G401 (cell line): ENCODE measurements at places on chromosomes 16 and 17.
A peak's percentile ranks its signal among the peaks of the same experiment; 100 is the strongest.

DNA sequence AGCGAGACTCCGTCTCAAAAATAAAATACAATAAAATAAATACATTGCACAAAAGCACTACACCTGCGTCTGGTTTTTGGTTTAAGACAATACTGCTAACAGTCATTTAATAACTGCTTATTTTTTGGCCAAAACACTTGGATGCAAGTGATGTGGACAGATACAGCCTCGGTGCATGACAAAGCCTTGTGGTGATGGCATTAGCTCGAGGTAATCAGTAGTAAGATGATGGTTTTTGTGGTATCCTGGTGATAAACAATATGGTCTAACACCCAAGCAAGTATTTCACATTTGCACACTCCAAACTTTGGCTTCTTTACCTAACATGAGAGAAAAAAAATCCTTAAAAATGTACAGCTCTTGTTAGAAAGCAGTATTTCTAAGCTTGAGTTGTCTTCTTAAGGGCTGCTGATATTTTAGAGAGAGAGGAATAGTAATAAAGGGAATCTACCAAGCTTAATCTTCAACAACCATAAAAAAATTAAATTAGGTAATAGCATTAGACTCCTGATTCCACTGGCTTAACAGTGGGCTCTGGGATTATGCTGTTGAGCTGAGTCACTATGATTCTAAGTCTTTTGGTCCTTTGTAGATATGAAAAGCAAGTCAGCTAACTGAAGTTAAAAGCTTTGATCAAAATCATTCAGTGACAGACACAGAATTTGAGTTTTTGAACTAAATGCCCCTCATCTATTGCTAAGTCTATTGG lies 111.1 kb downstream of the VPS53 start:
- DNase-seq, result no peak

GRCh38 chr17:65856865-65857264 lies 295.4 kb upstream of the AXIN2 start:
- no peak for DNase-seq

- no peak for DNase-seq
Measured at GRCh38 chr16:1721372-1721771, 15.4 kb downstream of the MAPK8IP3 start.

- no peak for DNase-seq
Measured at GRCh38 chr16:66521252-66521713, 28.6 kb downstream of the TK2 start.

- DNase-seq, result no peak
Measured at GRCh38 chr16:85265161-85265784, 153.0 kb upstream of the CIBAR2 start.

DNA sequence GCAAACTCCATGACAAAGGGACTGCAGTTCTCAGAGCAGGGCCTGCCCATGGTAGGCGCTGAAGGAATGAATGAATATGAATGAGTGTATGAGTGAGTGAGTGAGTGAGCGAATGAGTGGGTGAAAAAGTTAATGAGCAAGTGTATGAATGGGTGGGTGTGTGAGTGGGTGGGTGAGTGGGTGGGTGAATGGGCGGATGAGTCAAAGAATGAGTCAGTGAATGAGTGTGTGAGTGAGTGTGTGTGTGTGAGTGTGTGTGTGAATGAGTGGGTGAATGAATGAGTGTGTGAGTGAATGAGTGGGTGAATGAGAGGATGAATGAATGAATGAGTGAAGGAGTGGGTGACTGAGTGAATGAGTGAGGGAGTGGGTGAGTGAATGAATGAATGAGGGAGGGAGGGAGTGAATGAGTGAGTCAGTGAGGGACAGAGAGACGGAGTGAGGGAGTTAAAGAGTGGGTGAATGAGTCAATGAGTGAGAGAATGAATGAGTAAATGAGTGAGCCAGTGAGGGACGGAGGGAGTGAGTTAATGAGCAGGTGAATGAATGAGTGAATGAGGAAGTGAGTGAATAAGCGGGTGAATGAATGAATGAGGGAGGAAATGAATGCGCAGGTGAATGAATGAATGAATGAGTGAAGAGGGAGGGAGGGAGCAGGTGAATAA lies 11.1 kb upstream of the CHMP6 start:
- DNase-seq, result no peak

- no peak for DNase-seq
Measured at GRCh38 chr16:66050991-66051390, 315.5 kb upstream of the CDH5 start.

DNA sequence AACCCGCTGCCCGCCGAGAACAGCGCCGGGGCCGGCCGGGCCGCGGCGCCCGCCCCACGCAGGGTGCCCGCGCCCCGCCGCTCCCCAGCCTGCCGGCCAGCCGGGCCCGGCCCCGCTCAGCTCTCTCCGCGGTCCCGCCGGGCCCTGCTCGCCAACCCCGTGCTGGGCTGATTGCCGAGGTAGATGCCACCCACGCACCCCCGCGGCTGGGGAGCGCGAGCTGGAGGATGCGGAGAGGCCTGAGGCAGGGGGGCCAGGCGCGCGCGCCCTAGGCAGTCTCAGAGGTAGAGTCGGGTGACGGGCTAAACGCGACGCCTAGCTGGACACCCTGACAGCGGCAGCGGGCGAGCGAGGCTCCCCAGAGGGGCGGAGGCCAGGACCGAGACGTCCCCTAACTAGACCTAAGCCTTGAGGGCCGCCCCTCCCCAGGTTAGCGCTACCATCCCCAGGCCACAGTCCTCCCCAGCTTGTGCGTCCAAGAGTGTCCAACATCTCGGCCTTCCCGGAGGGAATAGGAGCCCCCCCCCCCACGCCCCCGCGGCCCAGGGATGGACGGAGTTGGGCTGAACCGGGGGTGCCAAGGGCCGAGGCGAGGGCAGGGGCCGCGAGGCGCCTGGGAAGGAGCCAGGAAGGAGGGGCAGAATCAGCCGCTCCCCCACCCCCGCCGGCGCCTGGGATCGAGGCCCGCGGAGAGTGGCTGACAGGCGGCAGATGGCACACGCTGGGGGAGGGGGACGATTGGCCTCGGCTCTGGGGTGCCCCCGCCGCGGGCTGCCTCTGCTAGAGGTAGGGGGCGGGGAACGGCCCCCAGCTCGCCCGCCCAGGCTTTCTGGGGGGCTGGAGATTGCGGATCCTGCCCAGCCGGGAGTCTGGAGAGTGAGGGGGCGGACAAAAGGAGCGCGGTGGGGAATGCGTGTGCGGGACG lies 2.5 kb upstream of the ZNF423 start:
- peak; percentile 42 for DNase-seq

DNA sequence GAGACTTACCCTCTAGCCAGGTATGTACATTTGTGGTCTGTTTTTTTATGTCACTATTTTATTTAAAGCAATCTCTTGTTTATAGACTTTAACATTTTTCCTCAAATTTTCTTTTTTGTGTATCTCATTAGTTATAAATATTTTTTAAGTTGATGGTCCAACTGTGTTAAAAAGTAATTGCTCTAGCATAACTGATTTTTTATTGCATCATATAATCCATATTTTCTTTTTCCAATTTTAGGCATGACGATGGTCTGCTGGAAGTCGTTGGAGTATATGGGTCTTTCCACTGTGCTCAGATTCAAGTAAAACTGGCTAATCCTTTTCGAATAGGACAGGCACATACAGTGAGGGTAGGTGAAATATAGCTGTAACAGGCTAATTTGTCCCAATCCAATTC lies 27.9 kb downstream of the DGKE start:
- DNase-seq, result no peak

DNA sequence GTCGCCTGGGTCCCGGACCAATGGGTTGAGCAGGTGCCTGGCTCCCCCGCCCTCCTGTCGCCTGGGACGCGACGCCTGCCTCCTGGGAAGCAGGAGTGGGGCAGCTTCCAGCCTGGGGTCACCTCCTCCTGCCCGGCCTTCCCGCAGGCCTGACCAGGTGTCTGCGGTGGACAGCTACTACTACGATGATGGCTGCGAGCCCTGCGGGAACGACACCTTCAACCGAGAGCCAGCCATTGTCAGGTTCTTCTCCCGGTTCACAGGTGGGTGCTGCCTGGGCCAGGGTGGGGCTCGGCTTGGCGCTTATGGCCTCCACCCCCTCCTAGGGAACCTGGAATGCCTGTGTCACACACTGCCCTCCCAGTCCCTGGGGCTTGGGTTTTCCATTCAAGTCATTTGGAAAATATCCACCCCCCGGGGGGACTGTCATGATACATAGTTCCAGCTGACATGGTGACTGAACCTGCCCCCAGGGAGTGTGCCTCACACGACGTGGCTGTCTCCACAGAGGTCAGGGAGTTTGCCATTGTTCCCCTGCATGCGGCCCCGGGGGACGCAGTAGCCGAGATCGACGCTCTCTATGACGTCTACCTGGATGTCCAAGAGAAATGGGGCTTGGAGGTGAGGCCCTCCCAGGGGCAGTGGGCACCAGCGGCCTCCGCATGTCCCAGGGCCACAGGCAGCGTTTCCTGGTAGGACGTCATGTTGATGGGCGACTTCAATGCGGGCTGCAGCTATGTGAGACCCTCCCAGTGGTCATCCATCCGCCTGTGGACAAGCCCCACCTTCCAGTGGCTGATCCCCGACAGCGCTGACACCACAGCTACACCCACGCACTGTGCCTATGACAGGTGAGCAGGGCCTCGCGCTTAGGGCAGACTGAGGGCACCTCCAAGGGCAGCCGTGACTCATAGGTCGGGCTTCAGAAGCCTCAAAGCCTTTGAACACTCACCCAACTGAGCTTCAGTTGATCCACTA lies 2.3 kb downstream of the DNASE1 start:
- DNase-seq, result no peak

GRCh38 chr17:79159471-79159870 lies 84.8 kb downstream of the ENGASE start:
- DNase-seq, result no peak

DNA sequence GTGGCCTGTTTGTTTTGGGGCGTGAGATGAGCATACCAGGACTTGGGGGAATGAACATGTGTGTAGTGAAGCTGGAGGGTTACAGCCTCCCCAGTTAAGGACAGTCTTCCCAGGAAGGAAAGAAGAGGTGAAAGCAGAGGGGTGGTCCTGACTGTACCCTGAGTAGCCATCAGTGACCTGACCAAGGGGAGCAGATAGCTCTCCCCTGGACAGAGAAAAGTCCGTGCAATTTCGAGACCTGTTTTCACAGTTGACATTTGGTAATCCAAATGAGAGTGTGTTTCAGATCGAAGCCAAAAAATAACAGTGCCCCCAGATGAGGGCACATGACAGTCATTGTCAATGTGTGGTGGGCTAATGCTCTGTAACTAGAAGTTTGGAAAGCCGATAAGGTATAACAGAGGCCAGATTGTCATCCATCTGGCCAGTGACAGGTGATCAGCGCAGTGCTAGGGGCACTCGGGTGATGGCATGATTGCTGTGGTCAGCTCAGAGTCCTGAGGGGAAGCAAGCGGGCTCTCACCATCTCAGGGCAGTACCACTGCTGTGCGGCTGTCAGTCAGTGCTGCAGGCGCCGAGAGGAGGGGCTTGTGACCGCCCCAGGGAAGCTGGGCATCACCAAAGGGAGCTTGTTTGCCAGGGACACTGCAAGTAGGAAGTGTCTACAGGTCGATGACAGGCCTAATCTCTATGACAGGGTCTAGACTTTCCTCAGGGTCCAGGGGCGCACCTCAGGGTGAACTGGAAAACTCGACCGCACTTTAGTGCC lies 1.1 kb upstream of the NME2 start:
- DNase-seq, result peak; percentile 48
